Fibroblast of lung (primary cell): ENCODE measurements at places on chromosomes 3 and 15. TPM values are rescaled to one million over a fixed set of nuclear protein-coding genes. Genes with fewer than 3 reads are reported as not detected.

Gene P4HTM
- total RNA-seq, result 33.4 and 46.7 TPM in 2 replicates

Gene U2SURP
- total RNA-seq, result 35.4 and 39.1 TPM in 2 replicates

Gene SCAMP5
- total RNA-seq, result 0.50 and 1.5 TPM in 2 replicates

Gene IGSF11
- under 0.01 and 0.26 TPM in 2 replicates for total RNA-seq

Gene INSYN1
- 1.2 and 1.3 TPM in 2 replicates for total RNA-seq
